ENCODE measurements at places on chromosomes 7 and 10.

GRCh38 chr10:14093730-14094484 is 236.8 kb downstream of the FRMD4A start:
- no peak for DNase-seq

- no peak for DNase-seq
Measured at GRCh38 chr7:131219312-131220041, 108.2 kb upstream of the MKLN1 start.

- DNase-seq, result no peak
Measured at GRCh38 chr10:12954866-12955265, 46.6 kb downstream of the CCDC3 start.

DNA sequence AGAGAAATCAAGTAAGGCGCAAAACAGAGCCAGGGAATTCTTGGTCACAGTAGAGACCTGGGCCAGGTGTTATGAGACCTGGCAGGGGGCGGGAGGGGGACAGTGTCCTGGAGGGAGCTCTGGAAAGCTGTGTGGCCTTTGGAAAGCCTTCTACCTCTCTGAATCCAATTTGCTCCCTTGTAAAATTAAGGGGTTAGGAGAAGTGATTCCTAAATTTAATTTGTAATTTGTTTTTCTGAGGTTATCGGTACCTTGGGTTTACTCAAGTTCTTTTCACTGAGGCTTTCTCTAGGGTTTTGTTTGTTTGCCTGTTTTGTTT is 920.8 kb downstream of the TYW1 start:
- DNase-seq, result no peak

All from activated T-cell treated with anti-CD3 and anti-CD28 coated beads, Interleukin-2, amount 50 U/mL, for 48 hours (primary cell).